Left ventricle myocardium superior (tissue), 1 donor: ENCODE measurements at places on chromosomes 1 and 21. TPM values are rescaled to one million over a fixed set of nuclear protein-coding genes. Genes with fewer than 3 reads are reported as not detected.

DNA sequence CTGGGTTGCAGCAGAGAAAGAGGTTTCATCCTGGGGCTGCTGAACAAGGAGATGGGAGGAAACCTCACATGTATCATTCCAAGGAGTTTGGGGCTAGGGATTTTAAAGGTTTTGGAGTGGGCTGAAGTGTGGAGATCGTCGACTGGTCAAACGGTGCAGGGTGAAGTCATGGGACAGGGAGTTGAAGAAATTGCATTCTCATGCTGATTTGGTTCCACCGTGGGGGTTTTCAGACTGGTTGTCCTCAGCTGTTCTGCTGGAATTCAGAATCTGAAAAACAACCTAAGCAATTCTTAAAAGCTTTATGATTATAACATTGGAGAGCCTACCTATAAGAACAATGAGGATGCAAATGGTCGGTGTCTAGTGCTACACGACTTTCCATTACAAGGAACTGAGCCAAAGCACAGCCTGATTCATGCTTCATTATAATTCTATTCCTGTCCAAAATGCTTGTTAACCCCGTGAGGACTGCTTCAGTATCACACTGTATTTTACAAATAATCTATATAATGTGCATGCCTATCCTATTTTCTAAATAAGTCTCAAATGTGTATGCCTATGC is 242.7 kb downstream of the TM2D1 start:
- DNase-seq = no peak

- no peak for DNase-seq
Measured at GRCh38 chr21:26185021-26185420, 14.5 kb upstream of the APP start.

Gene FCGR3B
- 3.3 TPM for total RNA-seq

Gene CD53
- total RNA-seq = 13.2 TPM

Gene RNF186
- total RNA-seq = not detected
